ENCODE measurements at places on chromosomes 7 and 10.

- no peak for DNase-seq
These were observed 190.1 kb upstream of the AGR3 start for GRCh38 chr7:17071866-17072265.

- no peak for DNase-seq
These were observed 181.0 kb upstream of the TMEM106B start for GRCh38 chr7:12030116-12030515.

GRCh38 chr7:148962823-148963582, 65.3 kb downstream of the PDIA4 start:
- DNase-seq: peak; percentile 68

DNA sequence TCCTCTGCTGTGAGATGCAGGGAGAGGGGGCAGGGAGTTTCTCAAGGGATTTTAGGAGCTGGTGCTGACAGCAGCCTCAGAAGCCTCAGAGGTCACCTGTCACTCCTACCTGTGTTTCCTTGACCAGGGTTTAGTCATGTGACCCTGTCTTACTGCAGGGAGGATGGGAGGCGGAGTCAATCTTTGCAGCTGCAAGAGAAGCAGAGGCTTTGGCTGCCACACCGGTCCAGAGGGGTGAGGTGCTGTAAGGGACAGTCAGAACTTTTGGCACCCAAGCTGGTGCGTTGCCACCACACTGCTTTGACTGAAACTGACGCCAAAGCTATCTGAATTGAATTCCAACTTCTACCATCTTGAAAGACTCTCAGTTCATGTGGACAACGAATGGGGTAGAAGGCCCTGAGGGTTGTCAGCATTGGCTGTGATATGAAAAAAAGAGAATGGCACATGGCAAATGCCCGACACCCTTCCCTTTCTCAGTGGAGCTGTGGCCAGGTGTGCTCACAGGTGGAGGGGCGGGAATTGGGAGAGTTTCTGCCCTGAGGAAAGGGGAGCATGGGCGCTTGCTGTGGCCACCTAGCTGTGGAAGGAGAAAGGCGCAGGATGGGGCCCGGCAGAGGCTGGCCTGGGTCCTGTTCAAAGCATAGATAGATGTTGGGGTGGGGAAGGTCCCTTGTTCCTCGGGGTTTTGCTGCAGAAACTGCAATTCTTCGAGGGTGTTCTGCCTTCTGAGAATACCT, 69.3 kb downstream of the ARHGAP22 start:
- DNase-seq: no peak

DNA sequence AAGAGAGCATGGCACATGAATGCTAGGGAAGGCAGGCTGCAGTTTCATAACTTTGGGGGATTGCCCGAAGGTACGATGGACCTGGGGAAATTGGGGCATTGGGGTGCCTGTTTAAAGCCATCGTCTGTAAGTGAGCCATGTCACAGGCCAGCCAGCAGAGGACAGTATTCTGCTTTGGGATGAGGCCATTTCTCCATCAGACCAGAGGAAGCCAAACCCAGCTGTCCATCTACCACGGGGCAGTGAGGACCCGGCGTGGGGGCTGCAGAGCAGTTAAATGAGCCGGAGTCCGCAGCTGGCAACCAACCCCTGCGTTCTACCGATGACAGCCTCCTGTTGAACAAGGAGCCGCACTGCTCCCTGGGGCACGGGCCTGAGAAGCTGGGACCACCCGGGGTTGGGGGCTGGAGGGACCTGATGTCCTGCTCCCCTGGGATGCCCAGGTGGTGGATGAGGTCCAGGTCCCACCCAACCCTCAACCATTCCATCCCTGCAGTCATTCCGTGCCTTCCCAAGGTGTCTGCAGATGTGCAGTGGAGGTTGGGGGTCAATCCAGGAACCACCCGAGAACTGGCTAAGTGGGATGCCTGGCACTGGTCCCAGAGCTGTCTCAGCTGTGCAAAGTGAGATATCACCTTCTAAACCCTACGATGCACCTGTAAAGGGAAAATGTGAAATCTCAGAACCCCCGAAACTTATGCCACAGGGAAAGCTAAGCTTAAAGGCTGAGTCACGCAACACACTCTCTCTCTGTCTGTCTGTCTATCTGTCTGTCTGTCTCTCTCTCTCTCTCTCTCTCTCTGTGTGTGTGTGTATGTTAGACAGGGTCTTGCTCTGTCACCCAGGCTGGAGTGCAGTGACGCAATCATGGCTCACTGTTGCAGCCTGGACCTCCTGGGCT, 12.1 kb upstream of the RHBDD2 start:
- peak; percentile 74 for DNase-seq

GRCh38 chr10:101295261-101295660, 58.7 kb upstream of the BTRC start:
- no peak for DNase-seq

DNA sequence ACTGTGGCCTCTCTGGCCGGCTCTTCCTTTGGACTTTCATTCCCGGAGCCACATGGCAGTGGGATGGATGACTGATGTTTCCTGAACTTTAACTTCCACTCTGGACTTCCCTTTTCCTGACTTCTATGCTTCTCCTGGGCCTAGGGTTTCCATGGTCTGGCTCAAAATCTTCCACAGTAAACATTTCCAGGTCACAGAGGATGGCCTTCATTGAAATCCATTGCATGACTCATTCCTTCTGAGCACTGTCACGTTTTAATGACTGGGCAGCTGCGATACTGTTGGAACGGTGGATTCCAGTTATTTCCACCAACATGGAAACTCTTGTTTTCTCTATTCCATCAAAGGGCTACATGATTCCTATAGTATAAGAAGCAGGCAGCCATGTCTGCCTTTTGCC, 24.4 kb upstream of the ZNF273 start:
- DNase-seq: no peak

GRCh38 chr10:102648889-102649796, 4.9 kb downstream of the TRIM8 start:
- no peak for DNase-seq

DNA sequence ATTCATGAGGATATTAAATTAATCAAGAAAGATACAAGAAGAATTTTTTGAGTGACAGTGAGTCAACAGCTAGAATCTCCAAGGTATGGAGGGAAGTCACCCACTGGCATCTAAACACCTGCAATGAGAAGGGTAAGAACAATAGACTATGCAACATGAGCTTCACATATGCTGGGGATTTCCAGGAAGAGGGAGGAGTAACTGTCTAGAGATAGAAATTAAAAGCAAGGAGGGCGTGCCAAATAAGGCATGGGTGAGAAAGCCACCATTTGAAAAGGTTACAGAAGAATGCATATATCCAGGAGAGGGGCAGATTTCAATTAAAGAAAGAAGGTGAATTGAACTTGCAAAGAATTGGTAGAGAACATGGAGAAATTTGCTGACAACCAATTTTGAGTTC, 365.7 kb downstream of the GPR37 start:
- no peak for DNase-seq

DNA sequence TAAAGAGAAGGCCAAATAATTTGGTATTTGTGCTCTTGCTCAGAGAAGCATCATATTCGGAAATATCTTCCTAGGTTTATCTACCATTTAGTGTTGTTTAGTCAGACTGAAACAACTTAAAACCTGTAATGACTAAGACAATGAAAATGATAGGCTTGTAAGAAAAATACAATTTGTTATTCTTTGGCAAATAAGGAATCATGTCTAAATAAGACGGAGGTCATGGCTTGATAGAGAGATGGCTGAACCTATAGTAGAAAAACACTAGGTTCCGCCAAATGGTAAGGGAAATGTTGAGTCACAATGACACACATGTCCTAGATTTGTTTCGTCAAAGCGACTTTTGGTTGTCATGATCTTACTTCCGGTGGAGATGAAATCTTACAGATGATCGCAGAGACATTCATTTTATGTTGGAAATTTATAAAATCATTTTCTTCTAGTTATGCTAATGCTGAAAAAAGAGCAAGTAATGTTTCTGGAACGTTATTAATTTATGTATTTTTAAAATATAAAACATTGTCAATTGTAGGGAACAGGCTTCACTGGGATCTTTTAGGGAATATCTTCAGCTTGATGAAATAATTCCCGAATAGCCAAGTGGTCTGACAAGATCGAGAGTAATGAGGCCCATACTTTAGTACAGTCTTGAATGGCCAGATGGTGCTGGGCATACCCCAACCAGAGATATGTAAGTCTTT, 1.0 kb downstream of the SRGN start:
- no peak for DNase-seq

DNA sequence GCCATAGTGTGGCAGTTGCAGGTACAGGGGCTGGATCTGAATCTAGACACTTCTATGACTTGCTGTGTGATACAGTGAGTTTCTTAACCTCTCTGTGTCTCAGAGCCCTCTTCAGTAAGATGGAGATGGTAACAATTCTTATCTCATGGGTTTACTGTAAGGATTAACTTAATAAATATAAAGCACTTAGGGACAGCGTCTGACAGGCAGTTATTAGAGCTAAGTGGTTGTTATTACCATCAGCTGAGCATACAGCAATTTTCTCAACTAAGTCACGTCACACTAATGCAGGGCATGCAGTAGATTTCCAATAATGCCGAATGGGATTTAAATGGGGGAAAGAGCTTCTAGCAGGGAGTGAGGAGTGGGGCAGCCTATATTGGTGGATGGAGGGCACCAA, 162.6 kb downstream of the SH2D4B start:
- DNase-seq: no peak

- DNase-seq: no peak
These were observed 11.2 kb upstream of the WIPF3 start for GRCh38 chr7:29794959-29795629.

DNA sequence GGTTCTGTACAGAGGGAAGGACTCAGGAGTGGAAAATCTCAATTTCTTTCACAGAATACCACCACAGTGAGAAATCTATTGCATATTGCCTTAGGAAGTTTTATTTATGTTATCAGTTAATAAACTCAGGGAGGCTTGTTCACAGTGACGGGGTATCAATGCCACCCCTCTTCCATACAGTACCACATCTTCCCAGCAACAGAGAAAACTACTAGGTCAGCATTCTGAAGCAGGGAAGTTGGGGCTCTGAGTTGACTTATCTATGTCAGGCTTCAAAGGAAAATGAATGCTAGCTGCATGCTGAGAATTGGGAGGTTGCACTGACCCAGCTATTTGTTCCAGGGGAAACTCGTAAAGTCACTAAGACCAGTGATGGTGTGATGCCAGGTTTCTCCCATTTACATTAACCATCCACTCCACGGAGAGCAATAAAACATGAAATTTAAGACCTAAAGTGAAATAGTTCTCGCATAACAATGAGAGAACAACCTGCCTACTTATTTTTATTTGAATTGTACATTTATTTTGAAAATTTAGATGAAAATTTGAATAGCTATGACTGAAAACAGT, 266.7 kb downstream of the RNLS start:
- no peak for DNase-seq

DNA sequence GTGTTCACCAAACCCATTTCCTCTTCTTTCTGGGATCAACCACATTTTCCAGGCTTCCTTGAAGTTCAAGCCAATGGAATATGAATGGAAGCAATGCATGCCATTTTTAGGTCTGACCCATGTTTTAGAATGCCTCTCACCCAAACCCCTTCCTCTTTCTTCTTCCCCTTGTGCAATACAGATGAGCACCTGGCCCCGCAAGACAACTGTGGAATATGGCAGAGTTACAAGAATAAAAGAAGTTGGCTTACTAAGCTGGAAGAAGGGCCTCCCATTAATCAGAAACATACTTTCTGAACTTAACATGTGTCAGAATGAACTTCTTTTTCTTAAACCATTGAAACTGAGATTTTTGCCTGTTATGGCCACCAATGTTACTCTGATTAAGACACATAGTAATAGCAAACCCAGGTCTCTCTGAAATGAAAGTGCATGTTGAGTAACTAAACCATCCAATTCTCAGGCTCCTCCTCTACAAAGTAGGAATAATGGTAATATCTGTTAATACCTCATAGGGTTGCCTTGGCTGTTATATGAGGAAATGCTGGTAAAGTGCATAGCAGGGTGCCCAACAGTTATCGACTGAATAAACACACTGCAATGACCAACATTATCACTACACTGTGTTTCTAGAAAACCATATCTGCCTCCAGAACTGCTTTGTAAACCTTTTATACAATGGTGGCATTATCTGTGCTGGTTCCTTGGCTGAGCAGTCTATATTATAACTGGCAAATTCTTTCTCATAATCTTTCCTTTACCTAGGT, 382.2 kb upstream of the NRP1 start:
- no peak for DNase-seq

- DNase-seq: no peak
These were observed 53.1 kb downstream of the CUX1 start for GRCh38 chr7:101870361-101871062.

- DNase-seq: no peak
These were observed 90.7 kb upstream of the KIAA1217 start for GRCh38 chr10:24118246-24118645.

- DNase-seq: peak; percentile 10
These were observed 37.7 kb downstream of the CAMK2B start for GRCh38 chr7:44287488-44288380.

- DNase-seq: no peak
These were observed 5.7 kb downstream of the HUS1 start for GRCh38 chr7:47973739-47974138.

GRCh38 chr7:114981323-114981722, 59.4 kb downstream of the MDFIC start:
- DNase-seq: no peak

GRCh38 chr10:24307696-24308485, 99.0 kb downstream of the KIAA1217 start:
- DNase-seq: no peak

GRCh38 chr7:39510864-39511354, 55.3 kb upstream of the YAE1 start:
- DNase-seq: no peak

GRCh38 chr7:27115221-27116026, 12.9 kb upstream of the HOXA2 start:
- DNase-seq: no peak

- DNase-seq: no peak
These were observed 47.2 kb downstream of the FAM107B start for GRCh38 chr10:14727465-14727864.

DNA sequence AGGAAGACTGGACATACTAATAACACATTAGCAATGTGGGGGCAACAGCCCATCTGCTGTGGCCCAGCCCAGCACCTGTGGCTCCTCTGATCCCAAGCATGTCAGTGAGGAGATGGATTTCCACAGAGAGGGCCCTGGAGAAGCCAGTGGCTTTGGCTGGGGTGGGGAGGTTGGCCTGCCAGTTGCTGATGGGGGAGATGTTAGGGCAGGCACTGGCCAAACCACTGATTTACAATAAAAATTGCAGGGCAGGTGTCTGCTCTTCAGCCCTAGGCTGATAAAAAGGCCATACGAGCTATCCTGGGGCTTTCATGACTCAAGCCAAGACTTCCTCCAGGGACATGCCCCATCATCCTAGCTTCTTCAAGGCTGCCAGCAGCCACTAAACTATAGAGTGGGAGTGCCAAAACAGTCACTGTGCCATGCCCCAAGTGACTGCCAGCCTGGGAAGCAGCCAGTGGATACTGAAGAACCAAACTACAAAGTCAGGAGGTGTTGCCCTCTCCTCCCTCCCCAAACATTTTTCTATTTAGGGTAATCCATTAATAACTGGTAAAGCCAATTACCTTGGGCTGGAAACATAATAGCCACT, 37.8 kb downstream of the DPCD start:
- no peak for DNase-seq

- DNase-seq: peak; percentile 6
These were observed at the start of gene FERD3L for GRCh38 chr7:19144661-19145433. Gene FERD3L, minus strand, starts transcription at chr7:19145421. Its CDS starts 59 bp downstream, at chr7:19145362.
